ENCODE measurements at places on chromosomes 12 and 14.

GRCh38 chr14:73058922-73059673, 764 bp downstream of the RBM25 start:
- DNase-seq, result no peak

- peak; percentile 63 for DNase-seq
Observed at GRCh38 chr14:99946652-99947489, 118.4 kb upstream of the EVL start.

DNA sequence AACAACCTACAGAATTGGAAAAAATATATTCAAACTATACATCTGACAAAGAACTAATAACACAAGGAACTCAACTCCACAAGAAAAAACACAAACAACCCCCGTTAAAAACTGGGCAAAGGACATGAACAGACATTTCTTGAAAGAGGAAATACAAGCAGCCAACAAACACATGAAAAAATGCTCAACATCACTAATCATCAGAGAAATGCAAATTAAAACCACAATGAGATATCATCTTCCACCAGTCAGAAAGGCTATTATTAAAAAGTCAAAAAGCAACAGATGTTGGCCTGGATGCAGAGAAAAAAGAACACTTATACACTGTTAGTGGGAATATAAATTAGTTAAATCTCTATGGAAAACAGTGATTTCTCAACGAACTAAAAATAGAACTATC, 82.6 kb upstream of the CCDC91 start:
- DNase-seq, result no peak

- no peak for DNase-seq
Observed at GRCh38 chr12:63968673-63969072, 124.2 kb downstream of the SRGAP1 start.

- DNase-seq, result no peak
Observed at GRCh38 chr14:89509891-89510290, 92.9 kb upstream of the FOXN3 start.

- DNase-seq, result no peak
Observed at GRCh38 chr12:92197815-92198214, 52.2 kb upstream of the BTG1 start.

DNA sequence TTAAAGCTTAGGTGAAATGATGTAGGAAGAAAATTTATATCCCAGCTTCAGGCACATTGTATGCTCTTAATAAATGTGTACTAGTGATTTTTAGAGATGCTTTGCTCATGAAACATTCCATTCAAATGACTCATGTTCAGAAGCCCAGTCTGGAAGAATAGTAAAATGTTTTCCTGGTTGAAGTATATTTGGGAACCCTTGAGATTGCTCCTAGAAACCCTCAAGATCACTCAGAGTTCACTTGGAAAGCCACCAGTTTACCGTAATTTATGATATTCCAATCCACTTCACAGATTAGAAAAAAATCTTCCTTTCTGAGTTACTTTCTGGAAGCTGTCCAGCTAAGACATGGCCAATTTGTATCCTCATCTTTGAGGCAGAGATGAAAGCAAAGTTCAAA, 186.4 kb downstream of the SYT10 start:
- no peak for DNase-seq

- DNase-seq, result no peak
Observed at GRCh38 chr14:91082282-91082681, 21.8 kb upstream of the RPS6KA5 start.

GRCh38 chr14:33629792-33630191, 321.1 kb downstream of the EGLN3 start:
- no peak for DNase-seq

DNA sequence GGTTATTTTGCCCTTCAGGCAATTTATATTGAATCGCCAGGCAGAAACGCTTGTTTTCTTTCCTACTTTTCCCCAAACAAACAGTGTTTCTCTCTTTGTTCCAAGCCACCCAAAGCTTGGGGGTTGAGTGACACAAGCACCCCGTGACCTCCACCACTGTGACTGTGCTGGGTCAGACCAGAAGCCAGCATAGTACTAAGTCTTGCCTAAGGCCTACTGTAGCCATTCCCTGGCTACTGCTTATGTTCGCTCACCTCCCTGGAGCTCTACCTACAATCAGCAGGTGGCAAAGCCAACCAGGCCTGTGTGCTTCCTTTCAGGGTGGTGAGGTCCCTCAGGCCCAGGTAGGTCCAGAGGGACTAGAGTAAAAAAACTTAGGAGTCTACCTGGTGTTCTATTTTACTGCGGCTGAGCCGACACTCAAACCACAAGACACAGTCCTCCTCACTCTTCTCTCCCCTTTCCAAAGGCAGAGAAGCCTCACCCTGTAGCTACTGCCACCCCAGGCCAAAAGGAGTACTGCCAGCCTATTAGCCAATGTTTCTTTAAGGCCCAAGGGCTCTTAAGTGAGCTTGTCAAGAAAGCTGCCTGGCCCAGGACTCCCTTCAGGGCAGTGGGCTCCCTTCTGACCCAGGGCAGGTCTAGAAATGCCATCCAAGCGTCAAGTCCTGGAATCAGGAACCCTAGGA, 411.8 kb upstream of the MIS18BP1 start:
- DNase-seq, result peak; percentile 1

DNA sequence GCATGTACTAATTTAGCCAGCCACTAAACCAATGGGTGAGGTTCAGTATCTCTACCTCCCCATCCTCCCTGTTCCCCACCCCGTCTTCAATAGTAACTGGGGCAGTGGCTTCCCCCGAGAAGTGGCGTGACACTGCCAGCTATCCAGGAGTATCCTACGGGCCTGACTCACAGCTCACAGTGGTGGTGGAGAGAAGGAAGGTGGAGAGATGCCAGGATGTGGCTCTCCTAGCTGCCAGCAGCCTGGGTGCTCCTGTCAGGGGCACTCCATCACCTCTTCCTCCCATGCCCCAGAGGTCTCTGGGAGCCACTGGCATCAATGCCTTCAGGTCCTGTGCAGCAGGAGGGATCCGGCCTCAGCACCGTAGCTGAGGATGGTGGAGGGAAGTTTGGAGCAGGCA, 49.0 kb downstream of the TSPAN11 start:
- no peak for DNase-seq

GRCh38 chr14:101007765-101008164, 104.2 kb upstream of the RTL1 start:
- no peak for DNase-seq

GRCh38 chr14:82935691-82936090, 1402.0 kb upstream of the SEL1L start:
- DNase-seq, result no peak

GRCh38 chr14:99752486-99753121, 40.6 kb upstream of the EML1 start:
- no peak for DNase-seq

DNA sequence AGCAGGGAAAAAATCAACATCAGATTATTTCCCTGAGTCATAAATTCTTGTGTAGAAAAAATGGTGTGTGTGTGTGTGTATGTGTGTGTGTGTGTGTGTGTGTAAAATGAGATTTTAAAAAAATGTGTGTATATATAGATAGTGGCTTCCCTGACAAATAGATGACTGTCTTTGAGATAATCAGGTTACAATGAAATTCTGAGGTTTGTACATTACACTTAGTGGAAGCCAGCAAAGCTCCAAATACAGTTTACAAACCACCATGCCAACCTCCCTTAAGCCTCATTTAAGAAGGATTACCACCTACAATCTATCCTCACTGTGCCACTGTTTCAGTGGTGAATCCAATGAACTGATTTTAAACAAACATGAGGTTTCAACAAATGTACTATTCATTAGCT, 93.8 kb downstream of the MED13L start:
- no peak for DNase-seq

GRCh38 chr14:24232645-24233537, at the start of gene GMPR2:
GMPR2 (plus strand) TSS chr14:24232929; CDS start chr14:24233254, 325 bp downstream.
- no peak for DNase-seq

GRCh38 chr12:52628841-52629240, 10.5 kb upstream of the KRT73 start:
- DNase-seq, result no peak

- no peak for DNase-seq
Observed at GRCh38 chr14:90107789-90108188, 46.0 kb downstream of the KCNK13 start.

- DNase-seq, result no peak
Observed at GRCh38 chr14:75068294-75069120, 934 bp upstream of the ZC2HC1C start.

- DNase-seq, result peak; percentile 81
Observed at GRCh38 chr12:75480469-75480949, at the start of gene GLIPR1. GLIPR1 (plus strand) TSS chr12:75480755; CDS start chr12:75480881, 126 bp downstream.

GRCh38 chr14:92223025-92223424, 99.9 kb upstream of the SLC24A4 start:
- no peak for DNase-seq

- DNase-seq, result no peak
Observed at GRCh38 chr12:112577473-112578329, 159.0 kb downstream of the PTPN11 start.

- no peak for DNase-seq
Observed at GRCh38 chr12:627863-628741, 35.1 kb downstream of the NINJ2 start.

DNA sequence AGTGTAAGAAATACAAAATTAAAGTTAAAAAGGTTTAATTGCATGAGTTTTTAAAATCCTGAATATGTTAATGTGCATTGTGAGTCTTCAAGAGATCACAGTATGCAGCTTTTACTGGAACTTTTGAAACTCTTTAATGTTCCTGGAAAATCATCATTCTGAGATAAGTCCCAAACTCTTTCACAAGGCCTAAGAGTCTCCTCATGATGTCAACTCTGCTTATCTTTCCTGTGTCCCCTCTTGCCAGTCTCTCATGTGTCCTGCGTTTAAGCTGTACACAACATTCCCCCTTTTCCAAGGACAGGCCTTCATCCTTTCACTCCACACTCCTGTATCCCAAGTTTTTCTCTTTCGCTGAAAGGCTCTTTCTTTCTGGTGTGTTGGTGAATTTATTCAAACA, 380.1 kb downstream of the SOX5 start:
- no peak for DNase-seq

DNA sequence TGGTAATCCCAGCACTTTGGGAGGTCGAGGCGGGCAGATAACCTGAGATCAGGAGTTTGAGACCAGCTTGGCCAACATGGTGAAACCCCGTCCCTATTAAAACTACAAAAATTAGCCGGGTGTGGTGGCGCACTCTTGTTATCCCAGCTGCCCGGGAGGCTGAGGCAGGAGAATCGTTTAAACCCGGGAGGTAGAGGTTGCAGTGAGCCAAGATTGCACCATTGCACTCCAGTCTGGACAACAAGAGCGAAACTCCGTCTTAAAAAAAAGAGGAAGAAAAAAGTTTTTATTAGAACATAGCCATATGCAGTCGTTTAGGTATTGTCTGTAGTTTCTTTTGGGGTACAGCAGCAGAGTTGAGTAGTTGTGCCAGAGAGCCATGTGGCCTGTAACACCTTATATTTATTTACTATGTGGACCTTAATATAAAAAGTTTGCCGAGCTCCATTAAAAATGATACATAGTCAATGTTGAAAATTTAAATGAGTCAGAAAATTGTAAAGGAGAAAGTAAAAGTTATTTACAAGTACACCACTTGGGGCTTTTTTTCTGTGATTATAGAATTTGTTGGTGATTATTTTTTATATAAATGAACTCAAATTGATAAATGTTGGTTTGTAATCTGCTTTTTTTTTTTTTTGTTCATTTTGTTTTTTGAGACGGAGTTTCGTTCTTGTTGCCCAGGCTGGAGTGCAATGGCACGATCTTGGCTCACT, 2.2 kb downstream of the ADIPOR2 start:
- no peak for DNase-seq

GRCh38 chr14:76686646-76687045, 74.6 kb upstream of the VASH1 start:
- DNase-seq, result no peak

DNA sequence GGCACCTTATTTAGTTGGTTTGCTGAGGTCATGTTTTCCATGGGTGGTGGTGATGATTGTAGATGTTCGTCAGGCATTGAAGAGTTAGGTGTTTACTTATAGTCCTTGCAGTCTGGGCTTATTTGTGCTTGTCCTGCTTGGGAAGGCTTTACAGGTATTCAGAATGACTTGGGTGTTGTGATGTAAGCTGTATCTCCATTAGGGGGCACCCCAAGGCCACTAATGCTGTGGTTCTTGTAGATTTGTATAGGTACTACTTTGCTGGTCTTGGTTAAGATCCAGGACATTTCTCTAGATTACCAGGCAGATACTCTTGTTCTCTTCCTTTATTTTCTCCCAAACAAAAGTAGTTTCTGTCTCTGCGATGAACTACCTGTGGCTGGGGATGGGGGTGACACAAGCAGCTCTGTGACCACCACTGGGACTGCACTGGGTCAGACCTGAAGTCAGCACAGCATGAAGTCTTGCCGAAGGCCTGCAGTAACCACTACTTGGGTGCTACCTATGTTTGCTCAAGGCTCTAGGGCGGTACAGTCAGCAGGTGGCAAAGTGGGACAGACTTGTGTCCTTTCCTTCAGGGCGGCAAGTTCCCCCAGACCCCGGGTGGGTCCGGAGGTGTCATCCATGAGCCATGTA, 35.8 kb upstream of the FBXO33 start:
- DNase-seq, result peak; percentile 49

DNA sequence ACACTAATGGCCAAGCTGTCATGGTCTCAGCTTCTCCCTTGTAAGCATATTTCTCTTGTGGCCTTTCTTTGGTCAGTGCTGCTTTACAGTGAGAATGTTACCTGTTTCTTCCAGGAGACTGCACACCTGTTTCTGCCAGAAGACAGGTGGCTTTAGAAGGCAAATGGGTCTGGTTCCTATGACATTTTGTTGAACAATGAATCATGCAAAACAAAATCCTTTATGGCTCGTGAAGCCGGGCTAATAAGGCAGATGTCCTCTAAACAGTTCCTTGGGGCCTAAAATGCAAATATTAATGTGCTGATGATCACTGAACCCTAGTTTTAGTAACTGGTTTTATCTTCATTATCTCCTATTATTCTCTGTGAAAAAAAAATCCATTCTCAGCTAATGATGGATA, 927.6 kb downstream of the GALC start:
- DNase-seq, result no peak

GRCh38 chr12:10069099-10069498, 29.7 kb downstream of the CLEC1A start:
- no peak for DNase-seq

DNA sequence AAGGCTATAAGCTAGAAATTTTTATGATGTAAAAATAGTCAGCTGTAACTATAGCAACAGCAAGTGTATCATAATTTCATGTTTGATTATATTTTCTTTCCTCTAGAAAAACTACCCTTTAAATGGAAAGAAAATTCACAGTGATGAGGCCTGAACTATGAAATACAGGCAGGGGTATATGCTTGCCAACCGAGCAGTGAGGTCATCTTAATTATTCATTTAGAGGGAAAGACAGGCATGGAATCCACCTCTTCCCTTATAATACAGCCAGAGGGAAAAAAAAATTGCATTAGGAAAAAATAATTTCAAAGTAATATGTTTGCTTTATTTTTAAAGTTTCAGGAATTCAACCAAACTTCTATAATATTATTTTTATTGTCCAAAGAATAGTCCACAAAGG, 139.8 kb downstream of the EPS8 start:
- DNase-seq, result no peak

- peak; percentile 1 for DNase-seq
Observed at GRCh38 chr12:25518512-25518911, 34.6 kb downstream of the LMNTD1 start.
